CD4-positive, alpha-beta T cell treated with Interleukin-17A for 4 hours (primary cell): ENCODE measurements at places on chromosomes 12 and 14.

GRCh38 chr12:3073438-3074250, 3.5 kb upstream of the TSPAN9 start:
- DNase-seq, result peak; percentile 90

DNA sequence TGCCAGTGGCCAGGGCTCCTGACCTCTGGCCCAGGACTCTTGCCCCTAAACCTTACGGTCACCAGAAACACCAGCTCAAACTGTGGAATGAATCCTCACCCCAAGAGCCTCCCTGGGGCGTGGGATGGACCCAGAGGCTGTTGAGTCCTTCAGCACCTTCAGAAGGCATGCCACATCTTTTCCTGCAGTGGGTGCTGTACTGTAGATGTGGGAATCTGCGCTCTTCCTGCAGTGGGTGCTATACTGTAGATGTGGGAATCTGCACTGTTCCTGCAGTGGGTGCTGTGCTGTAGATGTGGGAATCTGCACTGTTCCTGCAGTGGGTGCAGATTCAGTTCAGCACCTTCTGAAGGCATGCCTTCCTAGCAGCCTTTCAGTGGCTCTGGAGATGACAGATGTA, 1.2 kb downstream of the KRT82 start:
- no peak for DNase-seq

DNA sequence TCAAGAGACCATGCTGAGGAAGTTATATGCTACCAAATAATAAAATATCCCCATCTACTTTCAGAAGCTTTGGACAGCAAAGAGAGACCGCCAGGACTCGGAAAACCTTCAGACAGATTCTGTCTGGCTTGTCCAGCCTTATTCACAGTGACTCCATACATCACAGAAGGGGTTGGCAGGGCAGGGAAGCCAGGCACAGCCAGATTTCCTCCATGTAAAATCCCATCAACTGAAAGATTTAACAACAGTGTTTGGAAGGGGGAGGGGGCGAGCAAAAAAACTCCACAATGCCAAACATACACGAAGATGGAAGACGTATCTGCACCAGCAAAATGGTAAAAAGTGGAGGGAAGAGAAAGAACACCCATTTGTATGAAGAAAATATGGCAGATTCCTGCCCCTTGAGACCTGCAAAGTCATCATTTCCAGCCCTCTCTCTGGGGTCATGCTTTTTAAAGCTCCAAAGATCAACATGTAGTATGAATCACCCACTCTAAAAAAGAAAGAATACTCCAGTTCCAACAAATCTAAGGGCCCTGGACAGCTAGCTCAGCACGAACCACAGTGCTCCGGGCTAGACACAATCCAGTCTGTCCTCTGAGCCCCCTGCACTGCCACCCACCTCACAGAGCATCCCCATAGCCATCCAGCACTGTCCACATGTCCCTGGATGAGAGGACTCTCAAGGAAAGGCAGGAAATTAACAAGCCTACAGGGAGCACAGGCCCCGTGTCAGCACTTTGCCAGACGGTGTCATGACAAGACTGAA, 116.4 kb downstream of the DICER1 start:
- DNase-seq, result no peak

DNA sequence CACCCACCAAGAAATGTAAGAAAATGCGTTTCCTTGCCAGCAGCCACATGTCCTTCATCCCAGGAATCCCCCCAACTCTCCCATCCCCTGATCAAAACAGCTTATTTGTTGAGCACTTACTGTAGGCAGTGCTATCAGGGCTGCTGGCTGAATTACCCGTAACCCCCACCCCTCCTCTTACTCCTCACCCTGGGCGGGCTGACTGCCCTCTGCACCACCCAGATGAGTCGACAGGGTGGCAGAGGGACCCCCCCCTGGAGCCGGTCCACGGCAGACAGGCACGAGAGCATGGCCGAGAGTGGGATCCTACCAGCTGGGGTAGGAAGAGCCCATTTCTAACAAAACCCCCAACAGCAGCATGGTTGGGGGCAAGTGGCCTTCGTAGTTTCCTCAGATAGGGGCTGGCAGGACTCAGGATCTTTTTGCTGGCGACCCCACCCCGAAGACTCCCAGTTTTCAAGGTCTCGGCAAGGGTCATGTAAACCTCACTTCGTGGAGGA, 1.1 kb upstream of the RHOF start:
- no peak for DNase-seq
